Smooth muscle cell of the coronary artery (primary cell): ENCODE measurements at places on chromosomes 13 and 19. TPM values are rescaled to one million over a fixed set of nuclear protein-coding genes. Genes with fewer than 3 reads are reported as not detected.

C19orf85 gene
- total RNA-seq: not detected in 2 replicates

PSPN gene
- 0.53 and 0.70 TPM in 2 replicates for total RNA-seq

PPP1R13L gene
- total RNA-seq: 2.3 and 9.7 TPM in 2 replicates

TNFSF13B gene
- 0.60 and 7.3 TPM in 2 replicates for total RNA-seq

RNF225 gene
- total RNA-seq: 0.15 TPM in 1 of 2 replicates, not detected in the other

BICRA gene
- 0.82 and 2.8 TPM in 2 replicates for total RNA-seq

IL11 gene
- total RNA-seq: 0.23 and 4.7 TPM in 2 replicates

FOXA3 gene
- total RNA-seq: not detected in 2 replicates

PLVAP gene
- 0.08 and 1.1 TPM in 2 replicates for total RNA-seq

PEG3 gene
- total RNA-seq: 0.60 and 1.8 TPM in 2 replicates

DYRK1B gene
- total RNA-seq: 9.0 and 11.7 TPM in 2 replicates

ELANE gene
- 0.15 TPM in 1 of 2 replicates, not detected in the other for total RNA-seq

RASAL3 gene
- not detected in 2 replicates for total RNA-seq

CKM gene
- total RNA-seq: not detected in 2 replicates

ATP8B3 gene
- 0.82 and 2.0 TPM in 2 replicates for total RNA-seq

SHISA7 gene
- total RNA-seq: not detected in 2 replicates

TMEM238 gene
- 0.30 TPM in 1 of 2 replicates, not detected in the other for total RNA-seq

DACH1 gene
- under 0.01 and 1.8 TPM in 2 replicates for total RNA-seq

OCEL1 gene
- total RNA-seq: 0.94 and 4.0 TPM in 2 replicates

SYT3 gene
- total RNA-seq: 0.35 TPM in 1 of 2 replicates, not detected in the other

LAIR1 gene
- total RNA-seq: not detected in 2 replicates

UGGT2 gene
- 17.6 and 61.3 TPM in 2 replicates for total RNA-seq

FSD1 gene
- total RNA-seq: 4.9 and 6.8 TPM in 2 replicates
